ENCODE measurements at places on chromosomes 16 and 17.

- no peak for DNase-seq
Measured at GRCh38 chr16:76705892-76706291, 428.7 kb downstream of the CNTNAP4 start.

GRCh38 chr17:71427801-71428200, 693.0 kb upstream of the SOX9 start:
- DNase-seq = no peak

- no peak for DNase-seq
Measured at GRCh38 chr17:78395155-78395554, 16.7 kb downstream of the PGS1 start.

DNA sequence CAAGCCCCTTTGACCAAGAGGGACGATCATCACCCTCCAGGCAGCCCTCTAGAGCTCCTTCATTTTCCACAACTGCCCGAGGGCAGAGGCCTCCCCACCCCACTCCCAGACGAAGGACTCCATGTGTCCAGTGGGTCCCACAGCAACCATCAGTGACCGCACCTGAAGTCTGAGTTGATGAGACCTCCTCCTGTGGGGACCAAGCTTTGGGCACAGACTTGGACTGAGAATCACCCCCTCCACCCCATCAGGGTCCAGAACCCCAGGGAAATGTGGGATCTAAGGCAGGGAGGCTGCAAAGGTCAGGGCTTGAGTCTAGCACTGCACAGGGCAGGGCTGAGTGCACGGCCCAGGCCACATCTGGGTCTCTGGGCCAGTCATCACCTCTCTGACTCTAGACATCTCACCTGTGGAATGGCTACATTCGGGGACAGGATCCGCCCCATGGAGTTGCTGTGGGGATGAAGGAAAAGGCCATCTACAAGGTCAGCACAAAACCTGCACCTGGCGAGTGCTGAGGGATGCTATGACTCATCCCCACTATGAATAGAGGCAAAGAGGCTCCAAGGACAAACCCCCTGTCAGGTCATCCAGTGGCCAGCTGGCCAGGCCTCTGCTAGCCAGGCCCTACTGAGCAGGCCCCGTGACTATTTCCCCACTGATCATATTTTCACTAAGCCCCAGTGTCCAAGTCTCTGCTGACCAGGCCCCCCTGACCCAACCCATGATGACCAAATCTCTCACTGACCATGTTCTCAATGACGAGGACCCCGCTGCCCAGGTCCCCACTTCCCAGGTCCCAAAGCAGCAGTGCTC, 38.4 kb downstream of the TNFRSF13B start:
- DNase-seq = peak; percentile 9

DNA sequence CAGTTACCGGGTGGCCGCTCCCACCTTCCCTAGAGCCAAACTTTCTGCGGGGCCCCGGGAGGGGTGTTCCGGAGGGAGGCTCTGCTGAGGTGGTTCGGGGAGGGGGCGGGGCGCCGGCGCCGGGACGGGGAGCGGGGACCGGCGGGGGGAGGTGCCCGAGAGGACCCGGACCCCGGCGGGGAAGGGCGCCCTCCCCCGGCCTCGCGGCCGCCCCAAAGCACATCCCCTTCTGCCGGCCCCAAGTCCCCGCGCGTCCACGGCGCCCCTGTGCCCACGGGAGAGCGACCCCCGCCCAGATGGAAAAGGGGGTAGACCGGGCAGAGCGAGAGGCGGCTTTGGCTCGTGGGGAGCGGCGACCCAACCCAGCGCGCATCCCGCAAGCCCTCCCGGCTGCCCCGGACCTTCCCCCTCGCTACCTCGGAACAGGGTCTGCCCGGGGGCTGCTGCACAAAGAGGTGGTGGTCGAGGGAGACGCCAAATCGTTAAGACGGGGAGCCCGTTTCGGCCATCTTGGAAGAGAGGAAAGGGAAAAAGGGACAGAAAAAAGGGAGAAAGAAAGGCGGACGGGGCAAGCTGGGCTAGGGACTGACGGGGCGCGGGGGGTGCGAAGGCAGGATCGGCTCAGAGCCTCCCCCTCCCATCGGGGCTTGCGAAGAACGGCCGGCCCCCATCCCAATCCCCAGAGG, 530 bp downstream of the PCGF2 start:
- peak; percentile 79 for DNase-seq

Measured in right hindlimb (tissue), 1 donor.